Stimulated activated CD4-positive, alpha-beta T cell treated with anti-CD3 and anti-CD28 coated beads, Interleukin-4, amount 100 ng/mL, for 24 hours (primary cell): ENCODE measurements at places on chromosomes 12 and 14.

- DNase-seq: no peak
Measured at GRCh38 chr12:3160081-3160480, 82.9 kb downstream of the TSPAN9 start.

DNA sequence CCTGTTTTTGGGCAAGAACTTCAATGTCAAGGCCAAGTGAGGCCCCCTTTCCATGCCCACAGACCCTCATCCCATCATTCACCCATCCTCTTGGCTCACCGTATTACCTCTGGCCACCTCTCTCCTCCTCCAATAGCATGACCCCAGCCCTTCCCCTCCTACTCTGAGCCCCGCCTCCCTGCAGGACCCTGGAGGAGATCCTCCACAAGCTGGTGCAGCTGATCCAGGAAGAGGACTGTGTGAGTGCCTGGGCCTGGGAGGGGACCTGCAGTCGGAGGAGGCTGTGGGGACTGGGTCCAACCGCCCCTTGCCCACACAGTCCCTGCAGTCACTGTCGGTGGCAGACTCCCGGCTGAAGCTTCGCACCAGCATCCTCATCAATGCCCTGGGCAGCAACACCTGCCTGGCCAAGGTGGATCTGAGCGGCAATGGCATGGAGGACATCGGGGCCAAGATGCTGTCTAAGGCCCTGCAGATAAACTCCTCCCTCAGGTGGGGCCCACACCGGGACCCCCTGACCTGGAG, 7.2 kb downstream of the CARMIL3 start:
- DNase-seq: no peak

DNA sequence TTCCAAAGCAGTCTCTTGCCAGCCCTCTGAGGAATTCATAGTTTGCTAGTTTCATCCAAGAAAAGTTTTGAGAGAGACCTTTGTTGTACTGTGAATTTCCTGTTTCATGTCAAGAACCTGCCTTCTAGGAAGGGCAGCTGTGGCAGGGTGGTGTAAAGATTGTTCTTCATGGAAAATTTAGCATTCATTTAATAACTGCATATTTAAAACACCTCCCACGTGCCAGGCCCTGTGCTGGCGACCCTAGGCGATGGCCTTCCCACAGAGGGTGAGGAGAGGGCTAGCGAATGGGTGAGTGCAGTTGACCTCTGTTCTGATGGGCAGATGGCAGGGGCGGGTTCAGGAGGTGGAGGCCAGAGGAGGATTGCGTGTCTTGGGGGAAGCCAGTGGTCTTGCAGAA, 43.2 kb downstream of the MLXIP start:
- no peak for DNase-seq

GRCh38 chr12:84492351-84492883, 420.2 kb downstream of the SLC6A15 start:
- DNase-seq: no peak

- no peak for DNase-seq
Measured at GRCh38 chr14:75587388-75587787, 9.0 kb downstream of the FLVCR2 start.

DNA sequence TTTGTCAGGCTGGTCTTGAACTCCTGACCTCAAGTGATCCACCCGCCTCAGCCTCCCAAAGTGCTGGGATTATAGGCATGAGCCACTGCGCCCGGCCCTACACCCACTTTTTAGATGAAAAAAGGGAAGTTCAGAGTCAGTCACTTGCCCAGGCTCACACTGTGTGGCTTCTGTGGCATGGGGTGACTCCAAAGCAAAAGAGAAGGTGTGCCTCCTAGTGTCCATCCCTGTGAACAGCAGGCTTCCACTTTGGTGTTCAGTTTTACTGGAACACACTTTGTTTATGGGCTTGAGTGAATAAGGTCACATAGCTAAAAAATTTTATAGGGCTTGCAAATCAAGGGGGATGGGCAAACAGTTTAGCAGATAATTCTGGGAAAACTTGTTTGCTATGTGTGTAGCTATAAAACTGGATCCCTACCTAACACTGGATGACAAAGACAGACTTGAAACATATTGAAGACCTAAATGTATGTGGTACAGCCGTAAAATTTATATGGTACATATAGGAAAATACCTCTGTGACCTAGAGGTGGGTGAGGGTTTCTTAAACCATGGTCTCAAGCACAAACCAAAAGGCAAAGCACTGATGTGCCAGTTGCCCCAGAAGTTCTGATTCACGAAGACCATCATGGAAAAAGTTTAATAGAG, 54.9 kb downstream of the EID3 start:
- DNase-seq: peak; percentile 68

DNA sequence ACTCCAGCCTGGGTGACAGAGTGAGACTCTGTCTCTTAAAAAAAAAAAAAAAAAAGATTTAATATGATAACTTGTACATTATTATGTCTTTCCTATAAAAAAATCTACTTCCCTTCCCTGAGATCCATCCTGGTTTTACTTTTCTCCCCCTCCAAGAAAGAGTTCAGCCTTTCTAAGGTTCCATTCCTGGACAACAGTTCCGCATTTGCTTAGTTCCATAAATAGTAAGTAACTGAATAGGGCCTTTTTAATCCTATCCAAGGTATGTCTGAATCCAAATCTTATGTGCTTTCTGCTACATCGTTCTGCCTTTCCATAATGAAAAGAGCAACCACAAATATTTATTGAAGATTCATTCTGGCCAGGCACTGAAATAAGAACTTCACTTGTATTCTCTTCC, 187.8 kb downstream of the DACT1 start:
- DNase-seq: no peak

DNA sequence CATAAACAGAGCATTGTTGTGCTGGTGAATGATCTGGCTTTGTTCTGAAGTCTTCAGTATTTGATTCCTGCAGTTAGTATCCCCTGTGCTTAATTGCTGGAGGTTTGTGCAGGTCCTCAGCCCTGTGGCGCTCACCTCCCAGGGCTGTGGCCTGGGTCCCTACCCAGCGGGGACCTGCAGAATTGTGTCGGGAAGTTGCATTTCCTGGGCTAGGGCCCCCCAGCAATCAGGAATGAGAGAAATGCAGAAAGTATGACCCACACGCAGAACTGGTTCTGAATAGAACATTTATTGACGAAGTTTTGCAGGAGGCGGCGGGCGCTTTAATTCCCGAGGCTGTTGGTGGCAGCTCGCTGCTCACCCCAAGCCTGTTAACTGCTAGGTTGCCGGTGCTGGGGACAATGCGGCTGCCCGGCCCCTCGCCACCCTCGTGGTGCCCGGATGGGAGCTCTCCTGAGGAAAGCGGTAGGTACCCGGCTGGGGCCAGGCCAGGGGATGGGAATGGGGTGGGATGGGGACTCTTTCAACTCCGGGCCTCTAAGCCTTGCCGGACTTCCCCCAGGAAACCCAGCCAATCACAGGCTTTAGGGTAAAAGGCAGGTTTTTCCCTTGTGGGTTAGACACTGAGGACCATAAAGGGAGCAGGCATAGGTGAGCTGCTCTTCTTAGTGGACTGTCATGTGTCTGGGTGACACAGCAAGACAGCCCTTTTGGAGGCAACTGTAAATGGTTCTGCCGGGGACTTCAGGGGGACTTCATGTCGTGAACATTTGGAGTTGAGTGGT, 11.6 kb downstream of the PLEKHG3 start:
- no peak for DNase-seq

DNA sequence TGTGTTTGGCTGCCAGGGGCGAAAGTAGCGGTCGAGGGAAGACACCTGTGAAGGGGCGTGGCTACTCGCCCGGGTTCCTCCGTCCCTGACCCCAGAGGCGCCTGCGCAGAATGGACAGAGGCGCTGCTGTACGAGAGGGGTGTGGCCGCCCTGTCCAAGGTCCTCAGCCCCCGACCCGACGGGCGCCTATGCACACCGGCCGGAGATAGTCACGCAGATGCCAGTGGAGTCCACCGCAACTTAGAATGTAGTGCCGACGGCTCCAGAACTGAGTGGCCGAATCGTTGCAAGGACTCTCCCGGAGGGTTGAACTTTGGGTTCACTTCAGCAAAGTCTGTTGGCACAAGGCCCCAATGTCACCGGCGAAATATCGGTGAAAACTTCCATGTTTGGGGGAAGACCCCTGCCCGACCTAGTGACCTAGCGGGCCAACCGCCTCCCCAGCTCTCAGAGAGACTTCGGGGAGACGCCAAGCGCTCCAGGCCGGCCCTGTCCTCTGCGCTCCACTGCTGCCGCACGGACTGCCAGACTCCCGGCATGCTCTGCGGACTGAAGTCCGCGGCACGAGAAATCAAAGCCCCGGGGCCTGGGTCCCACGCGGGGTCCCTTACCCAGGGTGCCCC, 541 bp upstream of the RNU6-7 start:
- peak; percentile 82 for DNase-seq

DNA sequence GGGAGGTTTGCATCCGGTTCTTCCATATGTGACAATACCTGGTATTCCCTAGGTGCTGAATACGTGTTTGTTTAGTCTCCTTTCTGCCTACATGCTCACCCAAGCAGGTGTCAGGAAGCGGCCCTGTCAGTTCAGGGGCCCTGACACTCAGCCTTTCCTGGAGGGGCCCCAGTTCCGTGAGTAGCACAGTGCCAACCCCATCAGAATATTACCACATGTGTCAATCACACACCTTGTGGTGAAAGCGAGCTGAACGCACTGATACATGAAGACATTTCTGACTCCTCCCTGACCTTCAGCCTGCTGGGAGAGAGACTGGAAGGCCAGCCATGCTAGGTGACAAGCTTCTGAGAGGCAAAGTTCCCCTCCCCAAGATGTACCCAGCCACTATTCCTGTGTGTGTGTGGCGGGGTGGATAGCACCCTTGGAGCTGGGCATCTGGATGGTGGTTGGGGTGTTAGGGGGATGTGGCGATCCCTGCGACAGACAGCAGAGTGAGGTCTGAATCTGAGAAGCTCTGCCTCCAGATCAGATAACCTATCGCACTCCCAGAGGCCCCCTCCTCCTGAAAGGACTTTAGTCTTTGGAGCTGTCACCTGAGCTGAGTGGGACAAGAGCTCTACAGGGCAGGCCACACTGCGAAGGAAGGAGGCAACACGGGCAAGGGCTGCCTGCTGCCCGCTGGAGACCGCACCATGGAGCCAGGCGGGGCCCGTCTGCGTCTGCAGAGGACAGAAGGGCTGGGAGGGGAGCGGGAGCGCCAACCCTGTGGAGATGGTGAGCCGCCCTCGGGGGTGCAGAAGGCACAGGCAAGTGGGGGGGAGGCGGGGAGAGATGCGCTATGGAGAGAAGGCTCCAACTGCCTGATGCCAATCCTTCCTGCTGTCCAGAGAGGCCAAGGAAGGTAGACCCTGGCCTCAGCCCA, at the start of gene SOAT2:
Gene SOAT2, plus strand, starts transcription at position 604 of the 925 bp plus-strand sequence. Its CDS starts 92 bp downstream, at position 696.
- peak; percentile 47 for DNase-seq

- no peak for DNase-seq
Measured at GRCh38 chr14:28055008-28055407, 711.6 kb upstream of the FOXG1 start.

GRCh38 chr12:95918194-95918993, 24.0 kb downstream of the CCDC38 start:
- peak; percentile 48 for DNase-seq

DNA sequence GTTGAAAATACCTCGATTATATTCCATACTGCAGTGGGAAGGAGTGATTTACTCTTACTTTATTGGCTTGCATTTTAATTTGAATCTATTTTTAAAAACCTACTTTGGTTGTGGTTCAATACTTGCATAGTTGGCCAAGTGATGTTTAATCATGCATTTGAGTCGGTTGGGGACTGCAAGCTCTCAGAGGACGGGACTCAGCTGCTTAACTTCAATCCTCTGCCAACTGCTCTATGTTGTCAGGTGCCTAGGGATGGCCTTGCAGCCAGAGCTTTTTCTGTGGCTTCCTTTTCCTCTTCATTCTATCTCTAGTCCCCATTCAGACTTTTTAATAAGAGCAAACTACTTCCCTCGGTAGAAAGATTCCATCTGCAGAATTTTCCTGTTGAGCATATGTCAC, 53.4 kb upstream of the KRR1 start:
- DNase-seq: no peak

DNA sequence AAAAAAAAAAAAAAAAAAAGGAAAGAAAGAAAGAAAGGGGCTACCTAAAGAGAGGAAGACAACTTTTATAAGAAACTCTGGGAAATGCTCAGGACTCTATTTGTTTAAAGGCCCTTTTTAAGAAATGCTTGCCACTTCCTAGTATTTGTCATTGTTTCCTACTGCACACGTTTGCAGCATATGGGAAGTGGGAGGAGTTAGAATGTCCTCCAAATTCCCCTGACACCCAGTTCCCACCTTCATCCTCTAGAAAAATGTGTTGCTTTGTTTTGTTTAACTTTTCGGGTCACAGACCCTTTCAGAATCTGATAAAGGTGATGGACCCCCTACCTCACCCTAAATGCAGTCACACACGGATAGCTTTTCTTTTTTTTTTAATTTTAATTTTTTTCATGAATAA, 40.8 kb downstream of the NINJ2 start:
- peak; percentile 22 for DNase-seq

DNA sequence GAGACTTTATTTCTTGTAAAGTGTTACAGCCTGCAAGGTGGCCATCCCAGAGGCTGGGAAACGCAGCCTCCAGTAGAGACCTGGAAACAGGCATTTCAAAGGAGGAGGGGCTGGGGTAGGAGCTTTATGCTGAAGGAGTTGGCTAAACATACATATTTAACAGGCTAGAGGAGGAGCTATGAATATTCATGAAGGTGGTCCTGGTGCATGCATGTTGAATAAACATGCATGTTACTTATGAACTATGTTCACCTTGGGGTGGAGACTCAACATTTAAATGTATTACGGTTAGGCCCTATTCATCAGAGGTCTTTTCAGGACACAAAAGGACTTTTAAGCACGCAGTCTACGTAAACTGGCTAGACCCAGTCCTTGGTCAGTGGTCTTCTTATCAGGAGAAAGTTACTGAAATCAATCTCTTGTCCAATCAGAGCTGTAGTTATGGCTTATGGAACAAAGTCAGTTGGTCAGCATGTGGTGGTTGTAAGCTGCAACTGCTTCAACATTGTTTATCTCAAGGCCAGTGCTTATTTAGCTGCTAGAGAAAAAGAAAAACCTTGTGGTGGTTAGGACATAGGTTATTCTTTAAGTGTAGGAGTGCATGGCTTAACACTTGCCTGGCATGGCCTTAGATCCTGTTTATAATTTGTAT, 11.4 kb upstream of the ARF6 start:
- no peak for DNase-seq

DNA sequence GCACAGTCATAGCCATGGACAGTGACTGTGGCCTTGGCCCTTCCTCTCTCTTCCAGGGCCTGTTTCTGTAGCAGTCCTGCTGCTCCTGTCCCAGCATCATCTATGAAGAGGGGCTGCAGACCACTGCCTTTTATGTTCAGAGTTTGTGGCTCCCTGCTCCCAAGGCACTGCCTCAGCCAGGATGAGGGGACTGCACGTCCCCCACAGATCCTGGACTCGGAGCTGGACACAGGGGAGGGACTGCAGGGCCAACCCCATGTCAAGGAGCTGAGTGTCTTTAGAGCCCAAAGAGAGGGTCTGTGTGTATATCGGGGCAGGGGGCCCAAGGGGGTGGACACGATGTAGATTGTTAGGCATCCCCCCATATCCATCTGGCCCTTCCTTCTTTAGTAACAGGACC, 60.6 kb upstream of the DIO3 start:
- no peak for DNase-seq
